Activated B cell treated with CpG ODN at 0.5 μM for 24 hours (primary cell): ENCODE measurements at places on chromosomes 4 and X. TPM values are rescaled to one million over a fixed set of nuclear protein-coding genes. Genes with fewer than 3 reads are reported as not detected.

Gene AMER1
- 5.6 and 6.8 TPM in 2 replicates for total RNA-seq

Gene CXCL6
- total RNA-seq, result not detected in 2 replicates

Gene CSAG3
- total RNA-seq, result not detected in 2 replicates

Gene AFP
- total RNA-seq, result not detected in 2 replicates

DNA sequence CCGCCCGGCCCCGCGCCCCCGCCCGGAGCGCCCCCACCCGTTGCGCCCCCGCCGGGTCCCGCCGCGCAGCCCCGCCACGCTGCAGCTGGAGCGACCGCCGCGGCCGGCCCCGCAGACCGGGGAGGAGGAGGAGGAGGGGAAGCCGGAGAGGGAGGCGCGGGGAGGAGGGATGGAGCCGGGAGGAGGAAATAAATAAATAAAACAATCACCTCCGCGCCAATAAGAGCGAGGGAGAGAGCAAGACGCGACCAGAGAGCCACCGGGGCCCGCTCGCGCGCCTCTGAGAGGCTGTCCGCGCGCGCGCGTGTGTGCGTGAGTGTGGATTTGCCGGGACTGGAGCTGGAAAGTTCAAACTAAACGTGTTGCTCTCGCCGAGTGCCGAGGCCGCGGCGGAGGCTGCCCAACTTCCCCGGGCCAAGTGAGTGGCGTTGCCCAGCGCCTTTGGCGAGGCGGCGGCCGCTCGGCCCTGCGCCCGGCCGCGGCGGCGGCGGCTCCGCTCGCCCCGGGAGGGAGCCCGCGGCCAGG lies 2184.4 kb upstream of the TENM3 start:
- DNase-seq, result no peak

DNA sequence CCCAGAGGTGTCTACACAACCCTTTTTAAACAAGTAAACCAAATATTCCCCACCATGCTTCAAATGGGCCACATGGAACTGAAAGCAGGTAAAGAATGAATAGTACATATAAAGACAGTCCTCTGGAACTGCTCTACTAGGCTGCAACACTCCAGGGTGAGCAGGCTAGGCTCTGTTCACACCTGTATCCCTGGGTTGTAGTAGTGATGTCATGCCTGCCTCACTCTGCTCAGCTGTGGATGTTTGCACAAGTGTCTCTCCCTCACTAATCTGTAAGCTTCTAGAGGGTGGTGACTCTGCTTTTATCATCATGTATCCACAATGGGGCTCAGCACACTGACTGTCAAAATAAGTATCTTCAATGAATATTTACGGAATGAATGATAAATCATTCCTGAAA lies 20.4 kb downstream of the LEF1 start:
- DNase-seq, result no peak

DNA sequence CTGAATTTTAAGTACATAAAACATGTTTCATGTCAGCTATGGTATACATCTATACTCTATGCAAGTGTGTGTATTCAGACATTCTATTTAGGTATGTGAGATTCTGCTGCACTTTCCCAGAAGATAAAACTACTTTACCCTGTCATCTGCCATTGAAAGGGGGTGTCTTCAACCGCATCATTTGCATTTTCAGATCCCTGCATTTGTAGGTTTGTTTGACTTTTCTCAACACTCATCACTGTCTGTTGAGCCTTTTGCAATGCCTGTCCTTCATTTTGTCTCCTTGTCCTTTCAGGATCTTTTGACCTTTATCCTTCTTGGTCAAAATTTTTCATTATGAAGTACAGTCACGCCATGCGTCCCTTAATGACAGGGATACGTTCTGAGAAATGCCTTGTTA lies 103.5 kb downstream of the TMA16 start:
- no peak for DNase-seq

DNA sequence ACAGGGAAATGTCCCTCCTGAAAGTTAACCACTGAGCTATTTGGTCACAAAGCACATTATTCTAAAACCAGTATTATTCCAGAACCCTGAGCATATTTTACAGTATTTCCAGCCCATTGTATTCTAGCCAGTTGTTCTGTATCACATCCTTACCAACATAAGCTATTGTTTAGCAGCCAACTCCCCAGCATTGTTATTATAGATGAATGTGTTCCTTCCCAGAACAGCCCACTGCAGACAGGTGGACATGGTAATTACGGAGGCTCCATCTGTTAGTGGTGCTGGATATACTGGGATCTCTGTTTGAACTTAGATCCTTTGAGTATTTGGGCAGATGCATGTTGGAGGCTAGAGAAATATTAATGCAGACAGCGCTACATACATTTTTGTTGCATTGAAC lies 126.1 kb downstream of the MGST2 start:
- DNase-seq, result no peak
